ENCODE measurements at places on chromosomes 1 and 21. TPM values are rescaled to one million over a fixed set of nuclear protein-coding genes. Genes with fewer than 3 reads are reported as not detected.
A peak's percentile ranks its signal among the peaks of the same experiment; 100 is the strongest.

GRCh38 chr1:160367516-160367900 is 637 bp downstream of the NHLH1 start:
- no peak for DNase-seq

GRCh38 chr1:4847711-4848110 is 193.3 kb downstream of the AJAP1 start:
- no peak for DNase-seq

The CFHR5 gene
- not detected for total RNA-seq

DNA sequence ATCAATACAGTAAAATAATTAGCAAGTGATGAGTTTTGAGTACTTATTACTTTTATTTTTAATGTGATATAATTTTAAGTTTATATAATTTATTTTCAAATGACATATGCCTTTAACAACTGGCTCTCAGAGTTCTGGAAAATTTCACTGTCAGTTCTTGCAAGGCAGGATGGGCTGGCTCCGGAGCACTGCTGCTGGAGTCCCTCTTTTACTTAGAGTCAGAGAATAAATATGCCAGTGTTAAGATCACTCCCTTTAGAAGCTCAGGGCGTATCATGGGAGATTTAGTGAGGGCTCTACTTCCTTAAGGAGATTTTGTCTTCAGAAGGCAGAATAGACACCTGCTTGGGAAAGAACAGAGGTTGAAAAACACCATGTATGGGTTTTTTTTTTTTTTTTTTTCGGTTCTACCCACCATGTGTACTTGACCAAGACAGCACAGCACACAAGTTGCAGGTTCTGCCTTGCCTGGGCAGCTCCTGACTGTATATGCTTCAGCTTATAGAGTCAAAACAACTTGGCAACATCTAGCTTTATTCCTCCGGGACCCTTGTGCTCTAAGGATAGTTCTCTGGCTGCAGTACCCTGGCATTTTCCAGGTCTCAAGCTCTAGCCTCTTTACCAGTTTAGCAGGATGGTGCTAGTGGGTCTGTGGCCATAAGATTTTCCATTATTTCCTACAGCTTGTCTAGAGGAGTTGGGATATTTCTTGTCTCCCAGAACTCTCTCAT is 29.7 kb upstream of the FMOD start:
- no peak for DNase-seq

DNA sequence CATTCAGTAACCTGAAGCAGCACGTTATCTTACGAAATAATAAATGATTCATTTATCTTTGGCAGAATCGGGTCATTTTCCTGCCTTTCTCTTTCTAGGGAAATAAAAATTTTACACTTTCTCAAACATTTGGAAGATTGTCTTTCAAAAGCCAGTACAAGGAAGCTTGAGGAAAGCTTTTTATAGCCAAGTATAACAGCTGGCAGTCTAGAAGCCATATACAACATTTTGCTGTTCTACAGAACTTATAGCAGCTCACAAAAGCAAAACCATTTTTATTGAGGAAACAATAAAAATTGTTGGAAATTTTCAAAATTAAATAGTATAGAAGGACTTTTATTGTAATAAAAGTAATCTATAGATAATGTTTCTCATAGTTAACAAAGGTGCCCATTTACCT is 448.6 kb downstream of the SMYD3 start:
- DNase-seq, result no peak

DNA sequence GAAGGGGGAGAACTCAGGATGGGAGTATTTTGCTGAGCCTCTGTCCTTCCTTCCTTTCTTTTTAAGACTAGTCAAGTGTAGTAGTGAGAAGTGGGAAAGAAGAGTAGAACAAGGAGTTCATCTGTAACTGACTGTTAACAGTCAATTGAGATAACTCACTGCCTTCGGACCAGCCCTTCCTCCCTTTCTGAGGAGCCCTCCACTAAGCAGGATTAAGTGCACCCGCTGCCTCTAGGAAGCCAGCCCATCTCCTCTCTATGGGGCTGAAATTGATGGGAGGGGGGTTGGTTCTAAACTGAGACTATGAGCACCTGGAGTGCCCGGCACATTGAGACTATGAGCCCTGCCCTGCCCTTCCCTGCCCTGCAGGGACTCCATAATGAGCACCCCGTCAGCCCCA is 72.7 kb upstream of the TINAGL1 start:
- no peak for DNase-seq

GRCh38 chr1:25727635-25728286 is 72.2 kb upstream of the SELENON start:
- peak; percentile 85 for DNase-seq

GRCh38 chr1:86200901-86201300 is 44.3 kb upstream of the COL24A1 start:
- DNase-seq, result no peak

- no peak for DNase-seq
Observed at GRCh38 chr1:169508432-169509338, 22.9 kb upstream of the SLC19A2 start.

DNA sequence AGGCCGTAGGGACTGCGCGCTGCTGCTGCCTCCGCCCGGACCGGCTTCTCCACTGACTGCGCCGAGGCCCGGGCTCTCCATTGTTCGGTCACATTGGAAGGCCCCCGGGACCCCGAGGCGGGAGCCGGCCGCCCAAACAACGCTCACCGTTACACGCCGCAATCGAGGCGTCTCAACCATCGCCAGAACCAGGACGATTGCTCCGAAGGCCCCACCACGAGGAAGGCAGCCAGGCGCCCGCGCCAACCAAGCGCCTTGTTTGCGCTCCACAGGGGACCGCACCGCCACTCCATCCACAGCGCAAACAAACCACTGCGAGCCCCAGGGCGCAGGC is 595 bp downstream of the GLUL start:
- DNase-seq, result no peak

The DCLRE1B gene
- 2.2 TPM for total RNA-seq

The KIF14 gene
- 0.19 TPM for total RNA-seq

The EDARADD gene
- 0.78 TPM for total RNA-seq

The VANGL2 gene
- total RNA-seq, result 1.9 TPM

GRCh38 chr1:9280015-9280860 is 12.5 kb upstream of the SPSB1 start:
- peak; percentile 70 for DNase-seq

DNA sequence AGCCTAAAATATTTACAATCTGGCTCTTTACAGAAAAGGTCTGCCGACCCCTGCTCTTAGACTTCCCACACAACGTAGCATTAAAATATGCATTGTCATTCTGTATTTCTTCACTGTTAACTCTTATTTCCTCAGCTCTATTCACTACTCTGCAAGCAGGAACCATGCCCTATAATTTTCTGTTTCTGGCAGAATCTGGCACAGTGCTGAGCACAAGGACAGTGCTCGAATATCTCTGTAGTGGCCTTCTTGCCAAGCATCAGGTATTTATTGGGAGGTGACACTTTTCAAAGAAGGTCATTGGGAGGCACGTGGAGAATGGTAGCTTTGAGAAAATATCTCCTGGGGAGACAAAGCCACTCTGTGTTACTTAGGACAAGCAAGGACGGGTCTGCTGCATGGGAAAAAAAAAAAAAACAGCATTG is 77.9 kb downstream of the PSMG1 start:
- no peak for DNase-seq

- no peak for DNase-seq
Observed at GRCh38 chr1:228913626-228914414, 178.5 kb downstream of the RHOU start.

The POU2F1 gene
- 7.4 TPM for total RNA-seq

The LRRC38 gene
- not detected for total RNA-seq

The SPRR3 gene
- total RNA-seq, result not detected

DNA sequence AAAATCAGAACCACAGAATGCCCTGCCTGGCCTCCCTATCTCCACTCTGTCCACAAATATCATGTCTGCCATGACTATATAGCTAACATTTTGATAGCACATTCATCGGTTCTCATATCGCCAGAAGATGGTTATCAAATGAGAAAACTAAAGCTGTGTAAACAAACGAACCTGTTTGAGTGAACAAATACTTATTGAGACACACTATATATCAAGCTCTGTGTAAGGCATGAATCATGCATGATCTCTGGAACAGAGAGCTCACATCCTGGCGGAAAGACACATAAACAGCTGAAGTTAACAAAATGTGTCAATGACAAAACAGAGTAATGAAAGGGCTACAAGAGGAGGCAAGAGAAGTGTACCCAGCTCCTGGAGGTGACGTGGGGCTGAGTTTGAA is 13.1 kb downstream of the KCND3 start:
- no peak for DNase-seq

GRCh38 chr1:179867493-179868330 is 9.9 kb downstream of the TOR1AIP2 start:
- DNase-seq, result peak; percentile 52

The F3 gene
- total RNA-seq, result 21.5 TPM

The PLA2G2D gene
- not detected for total RNA-seq

DNA sequence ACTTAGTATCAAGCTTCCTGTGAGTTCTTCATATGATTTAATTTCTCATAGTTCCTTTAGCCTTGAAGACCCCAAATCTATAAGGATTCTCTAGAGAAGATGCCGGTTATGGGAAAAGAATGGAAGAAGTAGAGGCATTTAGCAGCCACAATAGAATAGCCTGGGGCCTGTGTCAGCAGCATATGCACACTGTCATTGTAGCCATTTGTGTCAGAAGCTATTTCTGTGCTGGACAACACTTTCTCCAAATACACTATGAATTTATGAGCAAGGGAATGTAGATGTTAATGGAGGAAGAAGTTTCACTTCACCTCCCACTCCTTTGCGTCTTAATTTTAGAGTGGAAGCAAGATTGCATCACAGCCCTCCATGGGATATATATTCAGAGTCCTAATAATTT is 17.4 kb downstream of the JAM2 start:
- no peak for DNase-seq

DNA sequence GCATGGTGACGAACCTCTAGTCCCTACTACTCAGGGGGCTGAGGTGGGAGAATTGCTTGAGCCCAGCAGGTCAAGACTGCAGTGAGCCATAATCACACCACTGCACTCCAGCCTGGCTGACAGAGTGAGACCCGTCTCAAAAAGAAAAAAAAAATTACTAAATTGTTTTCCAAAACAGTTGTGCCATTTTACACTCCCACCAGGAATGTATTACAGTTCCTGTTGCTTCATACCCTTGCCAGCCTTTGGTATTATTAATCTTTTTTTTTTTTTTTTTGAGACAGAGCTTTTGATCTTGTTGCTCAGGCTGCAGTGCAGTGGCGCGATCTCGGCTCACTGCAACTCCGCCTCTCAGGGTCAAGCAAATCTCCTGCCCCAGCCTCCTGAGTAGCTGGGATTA is 55.9 kb downstream of the RPS6KA1 start:
- DNase-seq, result no peak

DNA sequence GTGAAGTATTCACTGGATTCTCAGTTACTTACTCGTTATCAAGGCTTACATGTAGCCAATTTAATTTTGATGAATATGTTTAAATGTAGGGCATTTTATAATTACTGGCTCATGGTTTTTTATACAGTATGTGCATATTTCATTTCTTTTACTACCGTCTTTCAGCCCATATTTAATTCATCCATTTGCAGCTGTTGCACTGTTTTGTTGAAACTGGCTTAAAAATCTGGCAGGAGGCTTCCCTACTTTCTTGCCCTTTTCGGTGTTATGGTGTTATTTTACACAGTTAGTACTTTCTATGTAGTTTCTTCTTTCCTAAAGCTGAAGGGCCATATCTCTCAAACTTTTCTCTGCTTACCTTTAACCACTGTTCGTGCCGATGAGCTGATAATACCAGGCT is 54.2 kb downstream of the ITSN1 start:
- no peak for DNase-seq
